ENCODE measurements at places on chromosomes 2 and 18.

GRCh38 chr2:96393989-96394761 is 58.6 kb downstream of the NCAPH start:
- DNase-seq: no peak

DNA sequence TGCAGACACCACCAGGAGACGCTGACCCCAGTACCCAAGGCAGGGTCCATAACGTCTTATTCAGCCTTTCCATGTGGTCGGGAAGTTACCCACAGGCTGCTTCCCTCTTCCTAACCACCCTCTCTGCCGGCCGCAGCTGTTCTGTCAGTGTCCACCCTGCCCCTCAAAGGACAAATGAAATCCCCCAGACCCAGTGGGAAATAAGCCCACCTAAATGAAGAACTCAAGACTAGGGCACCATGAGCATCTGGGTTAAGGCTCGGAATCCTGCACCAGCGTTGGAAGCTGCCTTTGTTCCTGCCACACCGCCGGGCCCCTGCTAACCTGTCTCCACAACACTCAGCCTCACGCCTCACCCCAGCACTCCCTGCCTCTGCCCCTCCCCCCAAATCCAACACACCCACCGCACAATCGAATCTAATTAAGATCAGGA is 21.7 kb downstream of the BCL11A start:
- DNase-seq: no peak

DNA sequence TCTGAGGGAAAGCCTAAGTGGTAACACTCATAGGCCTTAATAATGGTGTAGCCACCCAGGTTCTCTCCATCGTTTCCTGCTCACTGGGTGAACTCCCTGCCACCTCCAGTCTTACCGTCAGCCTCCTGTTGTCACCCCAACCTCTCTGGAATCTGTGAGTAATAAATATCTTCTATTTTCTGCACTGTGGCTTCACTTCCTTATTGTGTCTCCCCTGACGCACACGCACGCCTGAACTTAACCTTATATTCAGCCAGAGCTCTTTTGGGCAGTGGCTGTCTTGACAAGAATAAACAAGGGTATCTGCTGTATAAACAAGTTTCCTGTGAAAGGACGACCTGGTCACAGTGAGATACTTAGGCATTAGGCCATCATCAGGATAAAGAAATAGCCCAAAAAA is 467.2 kb downstream of the SPAG16 start:
- no peak for DNase-seq

- DNase-seq: no peak
Observed at GRCh38 chr18:55375930-55376329, 212.1 kb downstream of the TCF4 start.

DNA sequence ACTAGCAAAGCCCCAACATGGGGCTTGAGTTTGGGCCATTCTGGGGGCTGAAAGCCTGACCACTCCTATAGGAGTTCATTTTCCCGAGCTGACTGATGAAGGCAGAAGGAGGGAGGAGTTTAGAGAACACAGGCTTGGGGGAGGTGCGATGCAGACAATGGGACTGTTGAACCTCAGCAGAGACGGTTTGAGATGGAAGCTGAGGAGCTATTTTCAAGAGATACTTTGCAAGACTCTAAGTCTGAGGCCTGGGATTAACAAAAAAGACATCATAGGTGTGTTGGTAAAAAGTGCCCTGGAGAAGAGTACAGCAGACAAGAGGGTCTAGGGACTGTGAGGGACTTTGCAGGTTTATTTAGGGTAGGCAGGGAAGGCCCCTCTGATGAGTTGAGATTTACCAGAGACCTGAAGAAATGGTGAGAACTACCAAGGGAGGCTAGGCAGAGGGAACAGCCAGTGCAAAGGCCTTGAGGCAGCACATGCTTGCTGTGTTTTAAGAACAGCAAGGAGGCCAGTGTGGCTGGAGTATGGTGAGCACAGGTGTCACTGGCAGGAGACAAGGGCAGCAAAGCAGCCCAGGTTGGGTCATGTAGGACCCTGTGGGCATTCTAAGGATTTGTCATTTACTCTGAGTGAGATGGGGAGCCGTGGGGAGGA is 31.6 kb downstream of the PCBP1 start:
- no peak for DNase-seq

DNA sequence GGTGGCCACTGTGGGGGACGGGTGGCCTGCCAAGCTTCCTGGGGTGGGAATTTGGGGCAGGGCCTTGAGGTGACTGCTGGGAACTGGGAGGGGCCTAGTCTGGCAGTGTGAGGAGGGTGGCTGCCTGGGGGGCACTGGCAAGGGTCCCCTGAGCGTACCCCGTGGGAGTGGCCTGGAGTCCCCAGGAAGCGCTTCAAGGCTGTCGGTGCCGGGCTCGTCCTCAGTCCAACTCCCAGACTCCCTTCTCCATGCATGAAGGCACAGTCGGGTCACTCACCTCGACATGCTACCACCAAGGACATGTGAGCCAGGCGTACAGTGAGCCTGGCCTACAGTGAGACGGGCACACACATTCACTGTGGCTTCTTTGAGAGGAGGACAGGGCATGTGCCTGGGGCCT is 105.3 kb downstream of the SMIM21 start:
- no peak for DNase-seq

- no peak for DNase-seq
Observed at GRCh38 chr2:31057691-31058090, 80.5 kb downstream of the GALNT14 start.

DNA sequence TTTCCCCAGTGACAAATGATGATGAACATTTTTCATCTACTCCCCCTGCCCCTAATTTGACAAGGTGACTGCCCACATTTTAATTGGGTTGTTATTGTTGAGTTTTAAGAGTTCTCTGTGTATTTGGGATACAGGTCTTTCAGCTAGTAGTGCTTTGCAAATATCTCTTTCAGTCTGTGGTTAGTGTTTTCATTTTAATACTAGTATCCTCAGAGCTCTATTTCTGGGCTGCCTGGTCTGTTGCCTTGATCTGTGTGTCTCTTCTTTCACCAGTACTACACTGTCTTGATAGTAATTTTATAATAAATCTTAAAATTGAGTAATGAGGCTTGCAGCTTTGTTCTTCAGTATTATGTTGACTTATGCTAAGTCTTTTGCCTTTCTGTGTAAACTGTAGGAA is 19.7 kb downstream of the EIF5B start:
- no peak for DNase-seq

- no peak for DNase-seq
Observed at GRCh38 chr2:210459407-210459806, 17.2 kb downstream of the LANCL1 start.

- no peak for DNase-seq
Observed at GRCh38 chr2:65220432-65221131, 7.0 kb upstream of the ACTR2 start.

DNA sequence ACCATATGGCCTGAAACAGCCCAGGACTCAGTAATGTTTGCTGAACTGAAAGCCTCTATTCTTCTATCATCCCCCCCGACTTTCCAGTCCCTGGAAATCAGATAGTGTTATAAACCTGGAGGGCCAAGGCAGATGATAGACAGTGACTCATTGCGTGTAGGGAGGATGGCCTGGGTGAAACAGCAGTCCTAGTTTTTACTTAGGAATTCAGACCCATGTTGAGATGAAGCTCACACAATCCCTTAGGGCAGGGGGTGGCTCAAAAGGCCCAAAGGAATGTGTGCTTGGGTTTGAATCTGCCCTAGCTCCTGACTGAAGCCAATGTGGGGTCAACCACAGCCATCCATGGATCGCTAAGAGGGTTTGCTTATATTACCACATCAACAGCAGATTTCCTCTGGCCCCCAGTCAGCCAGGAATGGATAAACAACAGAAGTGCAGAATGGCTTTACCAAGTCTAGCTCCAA is 43.9 kb upstream of the STPG4 start:
- no peak for DNase-seq

GRCh38 chr2:115214050-115214449 is 771.6 kb downstream of the DPP10 start:
- no peak for DNase-seq

- no peak for DNase-seq
Observed at GRCh38 chr2:230422149-230422548, 6.1 kb downstream of the SP100 start.
